ENCODE measurements at places on chromosomes 2 and 18.

- DNase-seq: no peak
These were observed 456 bp downstream of the DOK1 start for GRCh38 chr2:74554820-74555531.

DNA sequence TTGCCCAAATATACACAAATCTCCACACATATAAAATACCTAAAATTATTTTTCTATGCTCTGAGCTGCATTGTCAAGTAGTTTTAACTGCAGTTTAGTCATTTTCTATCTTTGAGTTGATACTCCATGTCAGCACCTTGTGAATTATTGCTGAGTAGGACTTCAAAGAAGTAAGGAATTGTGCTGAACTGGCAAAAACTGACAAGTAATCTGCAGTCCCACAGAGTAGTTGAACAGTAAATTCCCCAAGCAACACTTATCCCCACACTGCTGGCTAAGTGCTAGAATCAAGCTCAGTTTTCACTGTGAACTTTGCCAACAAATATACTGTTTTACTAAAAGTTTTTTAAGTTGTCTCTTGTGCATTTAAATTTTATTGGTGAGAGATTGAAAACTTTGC is 141.8 kb upstream of the ST6GAL2 start:
- DNase-seq: no peak

- DNase-seq: no peak
These were observed 91.1 kb downstream of the MEP1B start for GRCh38 chr18:32280911-32281310.

DNA sequence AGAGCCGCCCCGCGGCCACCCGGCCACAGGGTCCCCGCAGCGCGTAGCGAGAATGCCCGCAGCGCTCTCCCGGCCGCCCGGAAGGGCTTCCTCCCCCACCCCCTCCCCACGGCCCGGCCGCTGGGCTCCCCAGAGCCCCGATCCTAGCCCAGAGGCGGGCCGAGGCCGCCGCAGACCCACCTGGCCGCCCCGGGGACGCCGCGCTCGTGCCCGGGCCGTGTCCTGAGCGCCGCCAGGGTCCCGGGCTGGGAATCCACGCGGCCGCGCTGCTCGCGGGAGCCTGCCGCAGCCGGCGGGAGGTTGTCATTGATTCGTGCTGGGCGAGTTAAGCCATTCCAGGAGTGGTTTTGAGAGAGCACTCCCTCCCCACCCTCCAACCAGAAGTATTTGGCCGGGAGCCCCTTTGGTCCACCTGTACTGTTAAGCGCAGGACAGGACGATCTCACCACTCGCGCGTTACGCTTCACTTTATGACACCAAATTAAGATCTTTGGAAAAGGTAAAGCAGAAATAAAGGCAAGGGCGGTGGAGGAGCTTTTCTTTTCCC is 206.4 kb upstream of the SMAD2 start:
- DNase-seq: no peak

DNA sequence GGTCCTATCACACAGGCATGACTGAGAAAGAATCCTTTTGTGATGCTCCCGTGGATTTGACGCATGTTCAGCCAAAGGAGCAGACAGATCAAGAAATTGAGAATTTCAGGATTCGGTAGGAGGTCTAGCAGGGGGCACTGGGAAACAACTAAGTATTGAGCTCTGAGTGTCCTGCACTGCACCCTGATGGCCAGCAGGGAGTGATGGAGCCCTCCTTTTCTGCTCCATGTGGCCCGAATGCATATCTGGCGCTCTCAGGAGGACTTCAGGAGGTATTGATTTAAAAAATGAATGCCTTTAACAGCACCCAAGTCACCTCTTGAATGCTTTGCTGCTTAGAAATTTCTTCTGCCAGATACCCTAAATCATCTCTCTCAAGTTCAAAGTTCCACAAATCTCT is 58.0 kb downstream of the ZNF519 start:
- no peak for DNase-seq

DNA sequence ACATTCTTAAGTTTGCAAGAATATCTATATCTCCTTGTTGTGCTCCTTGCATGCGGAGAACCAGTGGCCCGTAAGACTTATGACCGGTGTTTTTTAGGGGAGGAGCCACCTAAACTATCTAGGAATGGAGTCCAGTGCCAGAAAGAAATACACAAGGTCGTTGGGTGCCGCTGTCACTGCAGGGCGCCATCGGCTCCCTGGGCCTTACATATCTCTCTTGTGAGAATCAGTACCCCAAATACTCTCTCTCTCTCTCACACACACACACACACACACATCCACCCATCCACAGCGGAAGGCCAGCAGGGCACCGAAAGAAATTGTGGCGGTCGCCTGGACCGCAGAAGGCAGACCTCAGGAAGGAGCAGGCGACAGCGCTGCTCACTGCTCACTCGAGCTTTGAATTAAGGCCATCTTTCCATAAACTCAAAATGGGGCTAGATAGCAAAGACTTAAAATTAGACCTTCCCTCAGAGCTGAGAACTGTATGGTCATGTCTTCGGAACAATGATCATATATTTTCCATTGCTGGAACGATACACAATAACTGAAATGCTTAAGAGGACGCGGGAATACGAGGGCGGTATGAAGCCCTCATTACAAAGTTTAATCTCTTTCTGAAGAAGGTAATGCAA is 10.4 kb downstream of the NR4A2 start:
- DNase-seq: no peak

DNA sequence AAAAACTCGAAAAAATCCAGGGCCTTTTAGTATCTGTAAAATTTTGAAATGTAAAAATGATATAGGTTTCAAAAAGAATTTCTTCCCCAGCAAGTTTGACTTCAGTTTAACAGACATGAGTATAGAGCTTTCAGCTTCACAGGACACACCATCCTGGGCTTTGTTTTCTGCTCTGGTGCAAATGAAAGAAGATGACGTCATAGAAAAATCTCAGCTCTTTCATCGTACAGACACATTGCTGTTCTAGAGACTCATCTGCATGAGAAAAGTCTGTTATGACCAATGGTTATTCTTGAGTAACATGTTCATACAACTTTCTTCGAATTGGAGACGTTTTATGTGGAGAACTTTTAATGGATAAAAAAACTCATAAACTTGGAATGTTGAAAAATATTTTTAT is 111.7 kb upstream of the DYNAP start:
- DNase-seq: no peak

GRCh38 chr2:16566701-16567100 is 98.9 kb downstream of the CYRIA start:
- no peak for DNase-seq

DNA sequence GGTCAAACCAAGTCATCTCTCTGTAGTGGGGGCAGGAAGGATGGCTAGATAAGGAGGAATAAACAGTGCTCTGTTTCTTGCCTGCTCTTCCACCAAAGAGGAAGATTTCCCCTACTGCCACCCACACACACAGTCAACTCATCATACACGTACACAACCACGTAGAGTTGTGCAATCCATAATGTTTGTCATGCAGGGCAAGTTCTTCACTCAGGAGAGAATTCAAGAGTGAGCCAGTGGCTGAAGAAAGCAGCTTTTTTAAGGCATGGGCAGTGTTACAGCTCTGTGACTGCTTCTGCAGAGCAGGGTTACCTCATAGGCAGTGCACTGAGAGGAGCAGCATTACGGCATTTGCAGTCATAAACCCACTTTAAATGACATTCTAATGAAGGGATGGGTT is 283.0 kb downstream of the RND3 start:
- no peak for DNase-seq

DNA sequence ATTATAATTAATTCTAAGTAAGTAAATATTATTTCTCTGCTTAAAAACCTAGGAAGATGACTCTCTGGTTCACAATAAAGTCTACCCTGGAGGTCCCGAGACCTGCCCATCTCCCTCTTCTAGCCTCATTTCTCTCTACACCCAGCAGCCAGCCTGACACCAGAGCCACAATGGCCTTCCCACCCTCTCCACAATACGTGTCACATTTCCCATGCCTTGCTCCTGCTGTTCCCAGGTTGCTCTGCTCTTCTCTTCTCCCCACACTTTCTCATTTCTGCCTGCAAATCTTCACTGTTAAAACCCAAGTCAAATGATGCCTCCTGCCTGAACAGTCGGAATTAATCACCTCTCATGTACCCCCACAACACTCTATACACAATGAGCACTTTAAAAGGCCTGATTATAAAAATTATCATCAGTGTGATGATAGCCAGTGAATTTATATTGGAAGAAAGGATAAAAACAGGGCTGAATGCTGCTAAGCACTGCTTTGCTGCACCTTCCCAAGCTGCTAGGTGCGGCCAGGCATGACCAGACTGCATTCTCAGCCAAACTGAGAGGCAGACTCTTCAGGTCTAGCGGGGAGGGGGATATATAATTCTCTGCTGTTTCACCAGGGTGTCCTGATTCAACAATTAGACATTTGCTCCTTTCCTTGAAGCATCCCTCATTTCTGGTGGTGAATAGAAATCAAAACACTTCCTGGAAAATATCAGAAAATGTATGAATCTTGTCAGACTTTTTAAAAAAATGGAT is 160.6 kb downstream of the DTNA start:
- DNase-seq: no peak

GRCh38 chr2:231710799-231711676 is 2.7 kb downstream of the PTMA start:
- DNase-seq: no peak

DNA sequence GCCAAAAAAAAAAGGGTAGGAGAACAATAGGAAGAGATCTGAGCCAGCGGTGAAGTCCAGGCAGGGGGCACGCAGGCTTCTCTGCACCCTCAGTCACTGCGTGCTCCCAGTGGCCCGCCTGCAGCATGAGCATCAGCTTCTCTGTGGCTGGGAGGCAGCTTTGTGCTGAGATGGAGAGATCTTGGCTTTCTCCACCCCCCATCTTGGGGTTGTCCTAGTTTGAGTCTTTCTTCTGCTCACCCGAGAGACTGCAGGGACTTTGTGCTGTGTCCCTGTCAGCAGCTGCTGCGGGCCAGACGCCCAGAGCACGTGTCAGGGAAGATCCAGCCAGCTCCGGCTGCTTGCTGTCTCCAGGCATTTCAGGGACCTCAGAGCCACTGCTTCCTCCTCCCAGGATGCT is 20.3 kb downstream of the TRAPPC12 start:
- DNase-seq: no peak

DNA sequence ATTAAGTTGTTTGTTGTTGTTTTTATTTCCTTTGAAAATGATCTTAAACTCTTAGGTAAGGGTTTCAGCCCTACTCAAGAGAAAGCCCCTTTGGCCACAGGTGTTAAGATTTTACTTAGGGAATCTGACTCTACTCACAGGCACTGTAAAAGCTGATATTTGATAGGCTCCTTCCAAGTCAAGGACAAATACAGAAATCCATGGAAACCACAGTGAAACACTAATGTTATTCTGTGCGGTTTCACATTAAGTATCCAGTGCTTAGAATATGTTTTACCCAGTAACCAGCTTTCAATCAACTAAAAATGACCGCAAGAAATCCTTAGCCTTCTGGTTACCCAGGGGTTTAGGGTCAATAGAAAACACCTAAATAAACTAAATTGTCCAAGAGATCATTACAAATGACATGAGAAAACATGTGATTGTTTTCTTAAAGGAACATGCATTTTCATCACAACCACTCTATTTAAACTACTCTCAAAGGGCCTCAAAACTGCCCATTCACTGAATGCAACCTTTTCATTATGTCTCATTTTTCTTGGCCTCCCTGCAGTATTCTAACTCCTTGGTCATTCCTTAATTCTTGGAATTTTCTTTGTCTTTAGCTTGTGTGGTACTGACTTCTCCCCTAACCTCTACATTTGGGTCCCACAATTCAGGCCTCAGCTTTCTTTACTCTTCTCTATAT is 56.0 kb downstream of the CDH2 start:
- no peak for DNase-seq

DNA sequence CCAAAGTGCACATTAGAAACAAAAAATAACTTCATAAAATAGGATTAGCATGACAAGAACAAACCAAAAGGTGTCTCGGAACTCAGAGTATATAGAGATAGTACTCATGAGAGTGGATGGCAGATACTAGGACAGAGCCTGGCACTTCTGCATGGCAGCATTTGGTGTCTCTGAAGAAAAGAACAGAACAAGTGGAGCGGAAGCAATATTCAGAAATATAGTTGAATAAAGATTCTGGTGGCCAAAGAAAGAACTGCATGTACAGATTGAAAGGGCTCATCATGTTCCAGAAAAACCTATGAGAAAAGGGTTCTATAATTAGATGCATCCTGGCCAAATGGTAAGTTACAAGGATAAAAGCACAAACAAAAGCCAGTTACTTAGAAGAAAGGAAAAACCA is 90.9 kb downstream of the CCDC138 start:
- DNase-seq: no peak

DNA sequence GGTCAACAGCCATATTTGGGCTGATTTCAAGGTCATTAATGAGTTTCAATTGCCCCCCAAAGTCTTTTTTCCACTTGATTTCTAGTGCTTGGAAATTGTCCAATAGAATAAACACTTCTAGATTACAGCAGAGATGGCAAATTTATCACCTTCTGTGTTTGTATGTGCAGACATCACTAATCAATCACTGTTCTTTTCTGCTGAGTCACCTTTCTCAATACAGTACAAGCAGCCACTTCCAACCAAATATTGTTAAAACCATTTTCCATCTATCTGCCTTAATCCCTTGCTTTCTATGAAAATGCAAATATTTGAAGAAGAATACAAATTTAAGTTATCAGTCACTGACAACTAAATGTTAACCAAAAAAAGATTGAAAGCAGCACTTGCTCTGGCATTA is 40.2 kb upstream of the ZNF521 start:
- no peak for DNase-seq

GRCh38 chr18:1014509-1014908 is 109.8 kb downstream of the ADCYAP1 start:
- DNase-seq: no peak

DNA sequence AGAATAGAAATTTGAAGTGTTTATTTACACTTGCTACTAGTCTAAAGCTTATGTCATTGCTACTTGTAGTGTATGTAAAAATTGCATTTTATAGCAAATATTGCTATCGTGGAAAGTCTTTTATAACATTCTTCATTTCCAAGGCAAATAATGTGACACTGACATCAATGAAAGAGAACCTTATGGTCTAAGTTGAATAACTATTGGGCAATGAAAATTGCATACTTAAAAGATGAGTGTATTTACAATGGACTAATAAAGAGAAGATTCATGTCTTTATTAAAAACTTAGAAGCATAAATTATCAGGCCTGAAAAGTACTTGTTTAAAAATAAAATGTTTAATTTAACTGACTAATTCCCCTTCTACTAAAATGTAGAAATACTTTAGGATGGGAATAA is 82.2 kb downstream of the LRP1B start:
- no peak for DNase-seq

DNA sequence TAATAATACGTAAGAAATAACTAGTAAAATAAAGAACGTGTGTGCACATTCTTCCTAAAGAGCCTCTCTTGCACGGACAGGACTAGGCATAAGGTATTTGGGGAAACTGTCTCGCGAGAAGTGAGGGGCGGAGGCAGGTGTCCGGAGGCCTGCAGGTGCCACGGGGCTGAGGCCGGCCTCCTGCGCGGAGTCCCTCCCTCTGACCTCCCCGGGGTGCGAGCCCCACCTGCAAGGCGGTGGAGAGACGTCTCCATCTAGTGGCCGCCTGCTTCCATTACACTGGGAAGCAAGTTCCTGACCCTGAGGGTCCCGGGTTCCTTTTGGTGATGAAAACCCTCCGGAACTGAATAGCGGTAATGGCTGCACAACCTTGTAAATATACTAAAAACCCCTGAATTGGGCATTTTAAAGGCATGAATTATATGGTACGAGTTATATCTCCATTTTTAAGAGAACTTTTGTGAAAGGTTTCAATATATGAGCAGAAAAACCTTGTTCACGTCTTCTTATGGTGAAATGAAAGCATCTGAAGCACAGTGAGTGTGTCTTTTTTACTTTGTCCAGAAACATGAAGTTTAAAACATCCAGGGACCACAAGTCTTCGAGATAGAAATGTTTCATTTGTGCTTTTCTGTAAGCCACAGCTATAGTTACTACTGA is 35.5 kb upstream of the CTDP1 start:
- no peak for DNase-seq

- no peak for DNase-seq
These were observed 53.4 kb downstream of the AAK1 start for GRCh38 chr2:69589973-69590652.

All from NCI-H2081 treated with DMSO at 0.1 percent for 48 hours (cell line).